ENCODE measurements at places on chromosomes 2 and 18. TPM values are rescaled to one million over a fixed set of nuclear protein-coding genes. Genes with fewer than 3 reads are reported as not detected.

DNA sequence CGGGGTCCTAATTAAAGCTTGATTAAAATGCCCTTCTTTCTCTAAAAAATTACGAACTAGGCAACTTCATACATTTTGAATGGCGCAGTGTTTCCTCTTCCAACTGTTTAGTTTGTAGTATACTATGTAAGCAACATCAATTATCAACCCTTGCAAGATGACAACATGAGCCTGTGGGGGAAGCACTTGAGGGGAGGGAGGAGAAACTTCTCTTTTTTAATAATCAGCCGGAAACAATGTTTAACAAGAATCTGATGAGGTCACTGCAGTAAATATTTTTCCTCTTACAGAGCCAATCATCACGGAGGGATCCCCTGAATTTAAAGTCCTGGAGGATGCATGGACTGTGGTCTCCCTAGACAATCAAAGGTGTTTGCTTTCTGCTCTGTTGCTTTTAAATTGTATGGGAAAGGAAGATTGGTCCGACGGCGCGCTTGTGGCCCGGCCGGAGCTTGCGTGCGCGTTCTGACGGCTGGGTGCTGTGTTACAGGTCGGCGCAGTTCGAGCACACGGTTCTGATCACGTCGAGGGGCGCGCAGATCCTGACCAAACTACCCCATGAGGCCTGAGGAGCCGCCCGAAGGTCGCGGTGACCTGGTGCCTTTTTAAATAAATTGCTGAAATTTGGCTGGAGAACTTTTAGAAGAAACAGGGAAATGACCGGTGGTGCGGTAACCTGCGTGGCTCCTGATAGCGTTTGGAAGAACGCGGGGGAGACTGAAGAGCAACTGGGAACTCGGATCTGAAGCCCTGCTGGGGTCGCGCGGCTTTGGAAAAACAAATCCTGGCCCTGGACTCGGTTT, 5.3 kb upstream of the DLX1 start:
- DNase-seq = no peak

DNA sequence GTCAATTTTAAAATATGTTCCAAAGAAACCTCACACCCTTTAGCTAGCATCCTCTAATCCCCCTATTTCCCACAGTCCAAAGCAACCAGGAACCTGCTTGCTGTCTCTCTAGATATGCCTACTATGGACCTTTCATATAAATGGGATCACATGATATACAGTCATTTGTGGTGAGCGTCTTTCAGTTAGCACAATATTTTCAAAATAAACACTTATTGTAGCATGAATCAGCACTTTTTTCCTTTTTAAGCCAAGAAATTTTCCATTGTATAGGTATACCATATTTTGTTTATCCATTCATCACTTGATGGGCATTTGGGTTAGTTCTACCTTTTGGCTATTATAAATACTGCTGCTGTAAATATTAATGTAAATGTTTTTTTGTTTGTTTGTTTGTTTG, 223.0 kb upstream of the DOK6 start:
- no peak for DNase-seq

- DNase-seq = no peak
Measured at GRCh38 chr2:122322815-122323214, 567.4 kb downstream of the TSN start.

DNA sequence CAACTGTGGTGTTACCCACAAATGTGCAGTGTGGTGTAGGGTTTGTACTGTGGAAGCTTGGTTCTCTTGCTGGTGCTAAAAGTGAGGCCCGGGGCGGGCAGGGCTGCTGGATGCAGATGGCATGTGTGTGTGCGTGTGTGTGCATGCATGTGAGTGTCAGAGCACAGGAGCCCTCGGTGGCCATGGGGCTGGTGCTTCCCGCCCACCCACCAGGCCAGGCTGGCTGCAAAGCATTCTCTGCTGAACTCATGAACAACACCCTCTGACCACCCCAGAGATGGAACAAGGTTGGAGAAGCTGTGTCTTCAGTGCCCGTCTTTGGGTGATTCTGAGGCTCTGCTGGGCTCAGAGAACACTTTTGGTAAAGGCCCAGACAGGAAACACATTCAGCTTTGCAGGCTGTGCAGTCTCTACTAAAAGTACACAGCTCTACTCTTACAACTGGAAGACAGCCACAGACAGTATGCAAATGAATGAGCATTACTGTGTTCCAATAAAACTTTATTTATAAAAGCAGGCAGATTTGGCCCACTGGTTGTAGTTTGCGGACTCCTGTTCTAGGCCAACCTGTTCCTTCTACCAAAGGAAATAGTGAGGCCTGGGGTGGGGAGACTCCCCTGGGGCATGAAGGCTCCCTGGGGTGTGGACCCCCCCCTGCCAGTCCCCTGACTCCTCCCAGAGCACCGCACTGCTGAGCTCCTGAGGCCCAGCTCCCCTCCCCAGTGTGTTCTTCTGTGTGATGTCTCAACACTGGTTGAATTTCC, 225.3 kb upstream of the HDAC4 start:
- DNase-seq = no peak

DNA sequence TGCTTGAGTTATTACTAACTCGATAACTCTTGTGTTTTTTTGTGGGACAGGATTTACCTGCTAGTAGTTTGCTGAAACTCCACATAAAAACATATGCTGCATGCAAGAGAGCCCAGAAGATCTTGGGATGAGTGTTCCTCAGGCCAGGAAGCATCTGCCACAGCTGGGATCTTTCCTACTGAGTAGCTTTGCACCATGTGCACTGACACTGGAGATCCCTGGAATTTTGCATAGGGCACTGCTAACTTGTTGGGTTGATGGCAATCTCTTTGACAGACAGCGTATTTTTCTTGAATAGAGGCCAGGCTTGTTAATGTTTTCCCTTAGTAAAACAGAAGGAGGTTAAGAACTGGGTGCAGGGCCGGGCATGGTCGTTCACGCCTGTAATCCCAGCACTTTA, 808 bp upstream of the SERPINB11 start:
- DNase-seq = no peak

The SERPINB3 gene
- total RNA-seq = not detected

DNA sequence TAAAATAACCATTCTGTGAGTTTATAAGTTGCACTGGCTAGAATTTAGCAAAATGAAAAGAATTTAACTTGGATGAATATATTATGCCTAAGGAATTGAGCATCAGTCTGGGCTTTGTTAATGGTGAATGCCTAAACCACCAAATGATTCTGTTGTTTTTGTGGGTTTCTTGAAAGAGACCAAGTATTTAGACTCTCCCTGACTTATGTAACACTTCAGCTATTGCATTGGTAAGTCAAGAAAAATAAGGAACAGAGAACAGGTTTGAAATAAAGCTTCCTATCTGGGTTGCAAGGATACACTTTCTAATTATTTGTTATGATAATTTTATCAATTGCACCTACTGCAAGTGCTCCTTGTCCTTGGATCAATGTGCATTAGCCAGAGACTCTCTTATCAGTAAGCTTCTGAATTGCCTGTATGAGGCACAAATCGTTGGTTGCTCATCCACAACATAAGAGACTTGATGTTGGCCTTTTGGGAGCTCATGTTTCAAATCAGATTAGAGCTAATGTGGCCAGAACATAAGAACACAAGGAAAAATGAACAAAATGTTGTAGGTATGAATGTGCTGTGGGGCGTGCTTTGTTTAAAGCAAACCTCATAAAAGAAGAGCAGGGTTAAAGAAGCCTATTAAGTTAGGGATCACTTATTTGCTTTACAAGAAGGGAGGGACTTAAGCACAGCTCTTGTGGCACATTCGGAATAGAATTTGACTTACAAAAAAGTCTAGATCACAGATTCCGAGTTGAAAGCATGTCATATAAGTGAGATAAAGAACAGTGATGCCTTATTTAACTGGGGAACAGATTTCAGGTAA, 37.2 kb downstream of the PRKCE start:
- DNase-seq = no peak

The SPRED2 gene
- total RNA-seq = 22.3 TPM

GRCh38 chr2:239163688-239164334, 237.0 kb downstream of the HDAC4 start:
- DNase-seq = no peak

The NT5C1B gene
- not detected for total RNA-seq

- peak; percentile 76 for DNase-seq
Measured at GRCh38 chr2:164599954-164600589, 21.2 kb downstream of the GRB14 start.

The CDH19 gene
- total RNA-seq = 21.4 TPM

- DNase-seq = no peak
Measured at GRCh38 chr2:27735263-27735904, 36.1 kb upstream of the MRPL33 start.

DNA sequence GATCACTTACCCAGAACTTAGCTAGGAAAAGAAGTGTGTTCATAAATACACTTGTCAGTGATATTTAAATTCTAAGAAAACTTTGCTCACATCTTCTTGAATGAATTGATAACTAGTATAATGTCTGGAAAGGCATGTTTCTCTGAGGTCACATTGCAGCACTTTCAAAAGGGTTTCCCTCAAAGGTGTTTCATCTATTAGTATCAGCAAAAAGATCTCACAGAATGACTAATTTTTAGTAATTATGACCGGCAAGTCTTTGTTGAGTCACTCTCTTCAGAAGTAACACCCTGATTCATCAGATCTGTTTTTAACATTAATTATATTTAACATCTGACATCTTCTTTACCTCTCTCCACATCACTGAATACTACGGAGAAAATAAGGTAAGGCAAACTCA, 222.3 kb downstream of the IKZF2 start:
- no peak for DNase-seq

- no peak for DNase-seq
Measured at GRCh38 chr2:233081232-233081730, 21.1 kb downstream of the INPP5D start.

- DNase-seq = no peak
Measured at GRCh38 chr2:132780651-132781050, 110.6 kb upstream of the LYPD1 start.

- no peak for DNase-seq
Measured at GRCh38 chr2:142834021-142834420, 43.4 kb upstream of the KYNU start.

DNA sequence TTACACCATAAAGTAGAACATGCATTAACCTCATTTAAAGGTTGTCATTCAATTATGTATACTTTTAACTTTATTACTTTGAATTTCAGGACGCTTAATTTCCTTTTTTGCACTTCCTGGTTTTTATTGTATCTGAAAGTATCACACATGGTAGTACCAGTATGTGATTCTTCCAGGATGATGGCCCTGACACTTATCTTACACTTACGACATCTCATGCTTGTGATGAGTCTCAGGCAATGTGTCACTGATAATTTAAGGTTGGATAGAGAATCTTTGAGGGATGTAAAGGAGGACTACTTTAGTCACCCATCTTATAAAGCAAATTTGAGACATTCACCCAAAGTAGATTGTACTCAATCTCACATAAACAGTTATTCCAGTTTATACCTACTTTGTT, 74.9 kb downstream of the ABCA12 start:
- no peak for DNase-seq

Measured in SJCRH30 (cell line).